ENCODE measurements at places on chromosomes 2 and 18. TPM values are rescaled to one million over a fixed set of nuclear protein-coding genes. Genes with fewer than 3 reads are reported as not detected.

The APOB gene
- total RNA-seq, result 2.9 TPM

The COL3A1 gene
- 191 TPM for total RNA-seq

- no peak for DNase-seq
Observed at GRCh38 chr2:229974266-229974665, 52.0 kb downstream of the FBXO36 start.

DNA sequence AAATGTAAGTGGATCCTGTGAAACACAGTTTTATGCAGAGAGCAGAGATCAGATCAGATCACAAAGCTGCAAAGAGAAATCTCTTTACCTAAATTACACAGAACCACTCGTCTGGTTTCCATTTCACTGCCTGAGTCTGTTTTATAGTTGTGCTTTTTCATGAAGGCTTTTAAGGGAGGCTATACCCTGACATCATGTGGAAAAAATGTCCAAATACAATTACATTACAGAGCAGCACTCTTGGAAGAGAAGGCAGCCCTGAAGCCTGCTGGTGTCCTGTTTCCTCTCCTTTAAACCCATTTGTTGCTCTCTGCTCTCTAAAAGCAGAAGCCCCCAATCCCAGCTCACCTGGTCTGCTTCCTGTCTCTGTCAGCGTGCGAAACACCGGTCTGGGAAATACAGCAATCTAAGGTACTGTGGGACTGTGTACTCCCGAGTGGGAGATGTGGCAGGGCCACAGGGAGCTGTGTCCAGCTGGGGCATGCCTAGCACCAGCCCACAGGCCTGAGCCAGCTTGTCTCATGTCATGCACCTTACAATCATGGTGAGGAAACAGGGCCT is 24.8 kb upstream of the ZFP36L2 start:
- DNase-seq, result no peak

The SIX3 gene
- not detected for total RNA-seq

- no peak for DNase-seq
Observed at GRCh38 chr2:130754811-130755210, 529 bp upstream of the AMER3 start.

DNA sequence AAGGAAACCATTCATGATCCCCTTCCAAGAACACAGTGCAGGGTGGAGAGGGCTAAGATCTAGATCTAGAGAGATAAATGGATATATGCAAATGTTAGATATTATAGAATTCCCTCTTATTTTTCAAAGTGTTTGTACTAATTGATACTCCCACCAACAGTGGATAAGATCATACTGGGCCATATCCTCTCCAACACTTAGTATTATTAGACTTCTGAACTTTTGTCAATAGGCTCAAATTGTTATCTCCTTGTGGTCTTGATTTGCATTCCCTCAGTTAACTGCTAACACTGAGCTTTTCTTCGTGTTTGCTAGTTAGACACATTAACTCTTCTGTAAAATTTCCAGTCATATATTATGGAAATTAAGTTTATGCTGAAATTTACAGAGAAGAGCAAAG is 56.5 kb upstream of the GRB14 start:
- DNase-seq, result no peak

Data from sciatic nerve (tissue), 2 donors.